Thyroid gland (tissue), 4 donors: ENCODE measurements at places on chromosomes 3 and 15. TPM values are rescaled to one million over a fixed set of nuclear protein-coding genes. Genes with fewer than 3 reads are reported as not detected.
A peak's percentile ranks its signal among the peaks of the same experiment; 100 is the strongest.

- H3K36me3 ChIP-seq = no peaks in the 10 kb centered on the region
- DNase-seq = no peak
- no peak overlapping the region for H3K27ac ChIP-seq
- H3K4me3 ChIP-seq = no peak overlapping the region
These were observed 24.4 kb upstream of the PLSCR2 start for GRCh38 chr3:146493761-146494160.

- DNase-seq = no peak
- no peaks in the 10 kb centered on the region for H3K36me3 ChIP-seq
- H3K27me3 ChIP-seq = no peaks in the 10 kb centered on the region
These were observed 28.0 kb downstream of the LSM3 start for GRCh38 chr3:14206548-14207177.

DNA sequence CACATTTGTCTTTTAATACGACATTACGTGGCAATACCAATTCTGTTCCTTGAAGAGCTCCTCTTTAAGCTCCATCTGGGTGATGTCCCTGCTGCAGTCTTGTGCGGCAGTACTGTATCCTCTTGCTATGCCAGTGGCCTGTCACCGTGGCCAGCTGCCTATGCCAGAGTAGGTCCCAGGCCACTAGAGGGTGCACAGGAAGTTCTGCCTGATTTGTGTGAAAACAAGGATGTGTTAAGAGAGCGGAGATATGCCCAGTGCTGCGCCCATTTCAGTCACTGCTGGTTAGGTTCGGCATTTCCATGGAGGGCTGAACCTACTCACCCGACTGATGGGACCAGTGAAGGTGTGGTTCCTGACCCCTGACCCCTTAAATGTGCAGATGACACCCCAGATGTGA is 25.2 kb downstream of the NIPA1 start:
- no peaks in the 10 kb centered on the region for H3K36me3 ChIP-seq
- no peak overlapping the region for H3K4me3 ChIP-seq
- no peak overlapping the region for H3K27ac ChIP-seq
- peak; percentile 20 for DNase-seq
- peaks cover 11% of the 10 kb centered on the region for H3K4me1 ChIP-seq

DNA sequence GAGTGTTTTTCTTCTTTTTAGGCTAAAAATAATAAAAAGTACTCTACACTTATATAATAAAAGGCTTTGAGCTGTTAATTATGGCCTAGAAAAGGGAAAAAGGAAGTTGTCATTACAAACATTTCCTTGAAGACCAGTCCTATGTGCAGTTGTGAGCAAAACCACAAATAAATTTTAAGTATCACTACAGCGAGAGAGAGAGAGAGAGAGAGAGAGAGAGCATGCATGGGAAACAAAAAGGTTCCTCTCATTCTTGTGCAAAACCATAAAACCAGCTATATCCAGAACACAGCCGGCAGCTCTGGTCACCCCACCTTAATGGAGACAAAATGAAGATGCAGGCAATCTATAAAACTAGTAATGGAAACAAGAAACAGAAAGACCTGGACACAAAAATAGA is 33.6 kb downstream of the HEG1 start:
- peaks cover 55% of the 10 kb centered on the region for H3K4me1 ChIP-seq
- no peak for DNase-seq
- no peak overlapping the region for H3K4me3 ChIP-seq
- H3K36me3 ChIP-seq = peaks cover 44% of the 10 kb centered on the region
- H3K27me3 ChIP-seq = no peaks in the 10 kb centered on the region

DNA sequence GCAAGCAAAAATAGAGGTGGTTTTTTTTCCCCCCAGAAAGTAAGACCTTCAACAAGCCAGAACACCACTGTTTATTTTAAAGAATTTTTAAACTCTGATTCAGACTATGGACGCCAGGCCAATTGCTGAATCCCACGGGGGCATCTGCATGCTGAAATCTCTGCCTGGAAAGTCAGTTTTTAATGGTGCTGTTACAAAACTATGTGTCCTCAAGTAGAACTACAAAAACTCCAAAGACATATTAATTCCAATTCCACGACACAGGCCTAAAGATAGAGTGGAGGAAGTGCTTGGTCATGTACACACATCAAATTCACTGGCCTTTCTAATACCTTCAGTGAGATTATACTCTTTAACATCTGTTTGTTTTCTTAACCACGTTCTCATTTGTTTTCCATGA is 490.5 kb upstream of the NR2F2 start:
- no peaks in the 10 kb centered on the region for H3K36me3 ChIP-seq
- no peak overlapping the region for H3K4me3 ChIP-seq
- no peaks in the 10 kb centered on the region for H3K4me1 ChIP-seq

Gene NLGN1
- total RNA-seq = 2.9 TPM

Gene NR2E3
- total RNA-seq = 0.54 TPM

Gene SAMMSON
- 0.75 TPM for total RNA-seq
